ENCODE measurements at places on chromosomes 5 and 9.

GRCh38 chr5:97914483-97914882, 731.4 kb upstream of the RIOK2 start:
- DNase-seq = no peak

DNA sequence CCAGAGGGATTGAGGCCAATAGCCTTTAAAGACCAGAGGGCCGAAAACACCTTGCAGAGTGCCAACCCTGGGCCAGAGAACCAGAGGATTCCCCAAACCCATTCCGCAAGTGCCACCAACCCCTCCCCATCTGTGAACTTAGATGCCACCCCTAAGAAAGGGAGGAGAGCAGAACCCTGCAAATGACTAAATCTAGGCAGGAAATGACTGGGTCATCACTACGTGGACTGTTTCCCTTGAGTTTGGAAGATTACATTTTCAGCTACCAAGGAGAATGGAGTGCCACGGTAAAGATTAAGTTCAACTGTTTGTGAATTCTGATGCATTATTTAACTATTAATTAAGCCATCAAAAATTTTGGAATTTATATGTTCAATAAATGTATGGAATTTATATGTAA, 142.8 kb downstream of the ENC1 start:
- no peak for DNase-seq

- DNase-seq = no peak
These were observed 143.7 kb upstream of the WWC1 start for GRCh38 chr5:168147568-168148360.

- DNase-seq = no peak
These were observed 16.9 kb downstream of the PRRX2 start for GRCh38 chr9:129682381-129682780.

DNA sequence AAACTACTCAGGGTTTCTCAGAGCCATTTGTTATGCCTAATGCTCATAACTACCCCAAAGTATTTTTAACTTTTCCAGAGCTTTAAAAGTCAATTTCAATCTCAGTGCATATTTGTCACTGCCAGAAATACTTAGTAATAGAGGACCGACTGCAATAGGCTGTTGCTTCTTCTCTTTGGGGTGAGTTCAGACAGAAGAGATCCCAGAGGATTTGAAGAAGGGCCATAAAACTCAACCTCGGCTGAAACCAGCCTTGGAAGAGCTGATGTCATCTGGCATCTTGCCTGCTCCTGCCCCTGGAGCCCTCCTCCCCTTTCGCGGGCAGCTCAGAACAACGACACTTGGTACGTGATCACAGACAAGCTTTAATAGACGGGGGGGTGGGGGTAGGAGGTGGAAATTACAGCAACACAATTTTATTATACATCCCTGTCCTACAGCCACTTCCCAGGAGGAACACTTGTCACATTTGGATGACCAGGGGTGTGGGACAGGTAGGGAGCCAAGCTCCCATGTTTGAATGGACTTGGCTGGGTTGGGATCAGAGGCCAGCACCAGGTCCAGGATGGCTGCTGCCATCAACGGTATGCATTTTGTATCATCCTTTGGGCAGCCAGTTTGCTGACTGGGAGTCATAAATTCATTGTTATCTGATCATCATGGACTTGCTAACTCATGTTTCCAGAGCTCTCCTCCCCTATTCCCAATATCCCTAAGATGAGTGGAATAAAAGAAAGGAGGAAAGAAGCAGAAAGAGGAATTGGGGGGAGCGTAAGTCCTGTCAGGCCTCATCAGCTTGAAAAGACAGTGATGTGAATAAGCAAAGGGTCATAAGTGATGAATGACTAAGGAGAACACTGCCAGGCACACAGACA, 186.6 kb upstream of the PANK3 start:
- DNase-seq = no peak

Measured in activated T-helper 1 cell treated with anti-CD3 and anti-CD28 coated beads, Interleukin-2, amount 50 U/mL, for 16 hours (primary cell).